Islet precursor cell (in vitro differentiated cells): ENCODE measurements at places on chromosomes 13 and 19.

GRCh38 chr19:30739394-30739793, 367.2 kb downstream of the ZNF536 start:
- DNase-seq: no peak

DNA sequence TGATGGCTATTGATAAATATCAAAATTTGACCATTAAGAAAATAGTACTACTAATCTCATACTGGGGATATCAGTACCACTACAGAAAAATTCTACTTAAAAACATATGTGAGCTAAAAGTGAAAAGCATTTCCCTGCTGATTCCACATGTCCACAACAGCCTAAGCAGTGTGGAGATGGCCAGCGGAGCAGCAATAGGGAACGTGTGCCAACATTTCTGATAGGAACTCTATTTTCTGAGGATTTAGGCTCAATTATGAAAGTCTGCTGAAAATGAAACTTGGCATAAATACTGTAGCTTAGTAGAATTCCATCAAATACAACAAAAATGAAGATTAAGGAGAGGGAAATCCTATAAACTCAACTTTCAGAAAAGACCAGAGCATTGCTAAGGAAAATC, 311.6 kb downstream of the ENOX1 start:
- no peak for DNase-seq

DNA sequence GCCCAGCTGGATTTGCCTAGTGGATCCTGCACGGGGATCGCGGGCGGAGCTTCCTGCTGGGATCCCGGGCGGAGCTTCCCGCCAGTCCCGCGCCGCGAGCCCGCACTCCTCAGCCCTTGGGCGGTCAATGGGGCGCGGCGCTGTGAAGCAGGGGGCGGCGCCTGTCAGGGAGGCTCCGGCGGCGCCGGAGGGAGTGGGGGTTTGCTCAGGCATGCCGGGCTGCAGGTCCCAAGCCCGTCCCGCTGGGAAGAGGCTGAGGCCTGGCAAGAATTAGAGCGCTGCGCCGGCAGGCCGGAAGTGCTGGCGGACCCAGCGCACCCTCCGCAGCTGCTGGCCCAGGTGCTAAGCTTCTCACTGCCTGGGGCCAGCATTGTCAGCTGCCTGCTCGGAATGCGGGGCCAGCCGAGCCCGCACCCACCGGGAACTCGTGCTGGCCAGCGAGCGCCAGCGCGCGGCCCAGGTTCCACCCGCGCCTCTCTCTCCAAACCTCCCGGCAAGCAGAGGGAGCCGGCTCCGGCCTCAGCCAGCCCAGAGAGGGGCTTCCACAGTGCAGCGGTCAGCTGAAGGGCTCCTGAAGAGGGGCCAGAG, 119.6 kb downstream of the PRR20E start:
- DNase-seq: peak; percentile 79

DNA sequence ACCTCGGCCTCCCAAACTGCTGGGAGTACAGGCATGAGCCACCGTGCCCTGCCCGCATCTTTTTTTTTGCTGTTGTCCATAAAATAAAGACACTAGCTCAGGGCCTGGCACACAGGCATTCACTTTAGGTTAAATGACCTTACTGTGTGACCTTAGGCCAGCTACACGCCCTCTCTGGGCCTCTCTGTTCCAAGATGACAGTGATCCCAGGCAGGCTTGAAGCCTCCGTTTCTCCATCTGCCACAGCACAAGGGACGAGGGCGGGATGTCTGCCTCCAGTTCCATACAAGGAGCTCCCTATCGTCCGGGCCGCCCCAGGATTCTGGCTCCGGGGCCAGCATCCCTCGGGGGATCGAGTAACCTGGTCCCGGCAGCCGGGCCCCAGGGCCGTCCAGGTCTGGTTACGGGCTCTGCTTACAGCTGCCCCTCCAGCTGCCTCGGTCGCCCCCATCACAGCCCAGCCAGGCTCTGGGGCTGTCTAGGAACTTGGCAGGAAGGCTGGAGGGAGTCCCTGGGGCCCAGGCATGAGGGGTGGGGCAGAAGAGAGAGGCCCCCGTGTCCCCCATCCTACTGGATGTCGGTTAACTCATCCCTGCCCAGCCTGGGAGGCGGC, 11.9 kb upstream of the SEMA6B start:
- DNase-seq: no peak
